ENCODE measurements at places on chromosomes 16 and 17. TPM values are rescaled to one million over a fixed set of nuclear protein-coding genes. Genes with fewer than 3 reads are reported as not detected.
A peak's percentile ranks its signal among the peaks of the same experiment; 100 is the strongest.

- no peak overlapping the region for H3K4me3 ChIP-seq
- no peaks in the 10 kb centered on the region for H3K36me3 ChIP-seq
- H3K4me1 ChIP-seq, result peaks cover 5% of the 10 kb centered on the region
- H3K27ac ChIP-seq, result no peak overlapping the region
- no peak for DNase-seq
These were observed 92.0 kb downstream of the ABCA8 start for GRCh38 chr17:68863091-68863652.

DNA sequence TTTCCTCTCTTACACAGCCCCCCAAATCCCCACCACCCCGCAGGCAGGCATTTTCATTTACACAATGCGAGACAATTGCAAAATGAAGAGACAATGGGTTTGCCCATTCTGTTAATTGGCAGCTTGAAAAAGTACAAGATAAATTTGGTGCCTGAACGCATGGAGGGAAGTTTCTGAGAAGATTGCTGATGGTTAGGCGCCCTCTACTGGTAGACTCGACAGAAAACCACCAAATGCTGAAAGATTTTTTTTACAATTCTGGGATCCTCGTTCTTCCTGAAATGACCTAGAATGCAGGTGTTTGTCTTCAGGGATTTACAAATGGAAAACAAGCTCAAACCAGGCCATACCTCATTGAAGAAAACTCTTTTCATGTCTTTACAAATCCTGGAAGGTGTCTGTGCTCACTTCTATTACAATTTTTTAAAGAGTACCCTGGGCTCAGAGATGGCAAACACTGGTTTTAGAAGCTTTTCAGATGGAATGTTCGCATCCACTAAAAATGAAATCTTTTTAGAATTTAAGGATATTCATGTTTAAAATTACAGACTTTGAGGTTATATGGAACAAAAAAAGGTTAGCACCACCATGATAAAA, 338.5 kb downstream of the PMP22 start:
- H3K36me3 ChIP-seq, result no peaks in the 10 kb centered on the region
- H3K4me3 ChIP-seq, result no peak overlapping the region

DNA sequence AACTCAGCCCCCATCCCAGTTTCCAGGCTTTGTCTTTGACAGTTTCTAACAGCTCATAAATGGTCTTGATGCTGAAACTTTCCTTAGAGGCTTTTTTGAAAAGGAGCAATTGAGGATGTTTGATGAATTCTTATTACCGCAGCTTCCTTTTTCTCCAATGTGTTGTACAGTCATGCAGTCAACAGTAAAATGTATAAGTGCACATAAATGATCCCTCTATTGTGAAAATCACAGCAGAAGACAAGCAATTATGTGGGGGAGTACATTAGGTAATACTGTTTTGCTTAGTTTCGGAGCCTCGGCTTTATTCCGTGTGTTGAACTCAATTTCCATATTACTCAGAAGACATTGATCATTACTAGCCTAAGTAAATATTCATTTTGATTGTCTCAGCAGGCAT, 673.7 kb downstream of the CDH8 start:
- H3K27me3 ChIP-seq, result peaks cover 9% of the 10 kb centered on the region
- no peak overlapping the region for H3K27ac ChIP-seq
- no peak for DNase-seq
- no peak overlapping the region for H3K4me3 ChIP-seq
- H3K4me1 ChIP-seq, result no peaks in the 10 kb centered on the region

- H3K4me1 ChIP-seq, result no peaks in the 10 kb centered on the region
- DNase-seq, result no peak
- peaks cover 17% of the 10 kb centered on the region for H3K27me3 ChIP-seq
- no peaks in the 10 kb centered on the region for H3K36me3 ChIP-seq
- no peak overlapping the region for H3K27ac ChIP-seq
- H3K4me3 ChIP-seq, result no peak overlapping the region
These were observed 179.0 kb downstream of the HAPSTR1 start for GRCh38 chr16:9270424-9270823.

- DNase-seq, result no peak
- H3K4me3 ChIP-seq, result no peak overlapping the region
- H3K27ac ChIP-seq, result peak overlapping the region; percentile 49
- no peaks in the 10 kb centered on the region for H3K27me3 ChIP-seq
- peaks cover 26% of the 10 kb centered on the region for H3K36me3 ChIP-seq
These were observed 39.1 kb downstream of the IGF2BP1 start for GRCh38 chr17:49036270-49036626.

DNA sequence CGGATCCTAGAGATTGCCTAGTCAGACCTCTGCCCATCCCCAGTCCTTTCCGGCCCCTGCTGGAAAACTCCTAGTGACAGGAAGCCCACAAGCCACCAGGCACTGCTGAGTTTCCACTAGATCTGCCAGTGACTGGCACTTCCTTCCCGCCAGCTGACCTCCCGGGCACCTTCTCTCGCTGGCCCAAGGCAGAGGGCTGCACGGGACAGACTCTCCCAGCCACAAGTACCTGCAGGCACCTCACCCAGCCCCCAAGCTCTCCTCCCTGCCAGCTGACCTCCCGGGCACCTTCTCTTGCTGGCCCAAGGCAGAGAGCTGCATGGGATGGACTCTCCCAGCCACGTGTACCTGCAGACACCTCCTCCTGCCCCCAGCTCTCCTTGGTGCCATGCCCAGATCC, 66.3 kb upstream of the DOC2B start:
- DNase-seq, result no peak
- no peak overlapping the region for H3K27ac ChIP-seq
- no peaks in the 10 kb centered on the region for H3K4me1 ChIP-seq
- peaks cover 6% of the 10 kb centered on the region for H3K36me3 ChIP-seq

DNA sequence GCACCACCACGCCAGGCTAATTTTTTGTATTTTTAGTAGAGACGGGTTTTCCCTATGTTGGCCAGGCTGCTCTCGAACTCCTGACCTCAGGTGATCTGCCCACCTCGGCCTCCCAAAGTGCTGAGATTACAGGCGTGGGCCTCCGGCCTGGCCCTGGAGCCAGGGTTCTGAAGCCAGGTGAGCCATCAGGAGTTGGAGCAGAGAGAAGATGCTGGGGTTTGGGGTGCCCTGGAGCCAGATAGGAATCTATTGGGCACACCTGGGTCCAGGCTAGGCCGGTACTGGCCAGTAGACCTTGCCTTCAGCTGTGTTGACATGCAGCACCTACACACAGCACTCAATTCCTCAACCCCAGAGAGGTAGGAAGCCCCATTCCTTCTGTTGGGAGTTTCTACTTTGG, 5.4 kb upstream of the CD300A start:
- no peaks in the 10 kb centered on the region for H3K36me3 ChIP-seq
- H3K4me1 ChIP-seq, result peaks cover 13% of the 10 kb centered on the region
- H3K27ac ChIP-seq, result no peak overlapping the region

DNA sequence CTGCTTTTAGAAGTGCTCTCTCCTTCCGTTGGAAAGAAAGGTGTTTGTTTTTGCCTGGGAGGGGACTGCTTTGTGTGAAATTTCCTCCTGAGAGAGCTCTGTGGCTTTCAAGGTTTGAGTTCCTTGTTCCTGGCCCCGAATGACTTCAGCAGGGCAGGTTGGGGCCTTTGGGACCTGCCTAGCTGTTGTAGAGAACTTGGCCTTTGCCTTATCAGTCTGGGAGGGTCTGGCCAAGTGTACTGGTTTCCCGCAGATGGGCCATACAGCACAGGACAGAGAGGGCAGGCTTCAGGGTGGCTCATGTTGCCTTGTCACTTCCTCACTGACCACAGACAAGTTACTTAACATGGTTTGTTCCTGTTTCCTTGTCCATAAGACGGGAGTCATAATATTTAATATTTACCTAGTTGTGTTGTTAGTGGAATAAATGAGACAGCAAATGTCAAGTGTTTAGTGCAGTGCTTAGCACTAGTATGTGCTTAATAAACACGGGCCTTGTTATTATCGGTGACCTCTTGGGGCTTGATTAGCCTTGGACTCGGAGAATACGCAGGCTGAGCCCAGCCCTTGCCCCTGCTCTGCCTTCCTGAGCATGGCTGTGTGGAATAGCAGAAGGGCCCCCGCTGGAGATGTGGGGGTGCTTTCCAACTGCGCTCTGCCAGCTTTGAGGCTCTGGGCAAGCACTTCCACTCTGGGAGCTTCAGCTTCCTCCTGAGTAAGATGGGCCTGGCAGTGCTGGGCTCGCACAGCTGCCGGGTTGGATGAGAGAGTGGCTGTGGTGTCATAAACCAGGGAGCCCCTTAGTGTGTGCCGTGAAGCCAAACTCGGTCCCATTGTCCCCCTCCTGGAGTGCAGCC, 6.6 kb downstream of the PRSS8 start:
- H3K4me1 ChIP-seq, result peaks cover 10% of the 10 kb centered on the region
- H3K27ac ChIP-seq, result peak overlapping the region; percentile 93
- no peak for DNase-seq

DNA sequence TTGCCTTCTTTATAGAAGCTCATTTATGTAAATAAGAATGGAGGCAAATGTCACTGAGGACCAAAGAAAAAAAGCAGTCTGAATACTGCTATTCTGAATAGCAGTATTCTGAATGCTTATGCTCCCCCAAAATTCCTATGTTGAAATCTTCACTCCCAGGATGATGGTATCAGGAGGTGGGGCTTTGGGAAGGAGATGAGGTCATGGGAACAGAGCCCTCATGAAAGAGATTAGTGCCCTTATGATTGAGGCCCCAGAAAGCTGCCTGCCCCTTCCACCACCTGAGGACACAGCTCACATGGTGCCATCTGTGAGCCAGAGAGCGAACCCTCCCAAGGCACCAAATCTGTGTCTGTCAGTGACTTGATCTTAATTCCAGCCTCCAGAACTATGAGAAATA, 28.8 kb downstream of the HEATR6 start:
- H3K36me3 ChIP-seq, result peaks cover 29% of the 10 kb centered on the region
- no peak overlapping the region for H3K27ac ChIP-seq
- H3K4me1 ChIP-seq, result no peaks in the 10 kb centered on the region

DNA sequence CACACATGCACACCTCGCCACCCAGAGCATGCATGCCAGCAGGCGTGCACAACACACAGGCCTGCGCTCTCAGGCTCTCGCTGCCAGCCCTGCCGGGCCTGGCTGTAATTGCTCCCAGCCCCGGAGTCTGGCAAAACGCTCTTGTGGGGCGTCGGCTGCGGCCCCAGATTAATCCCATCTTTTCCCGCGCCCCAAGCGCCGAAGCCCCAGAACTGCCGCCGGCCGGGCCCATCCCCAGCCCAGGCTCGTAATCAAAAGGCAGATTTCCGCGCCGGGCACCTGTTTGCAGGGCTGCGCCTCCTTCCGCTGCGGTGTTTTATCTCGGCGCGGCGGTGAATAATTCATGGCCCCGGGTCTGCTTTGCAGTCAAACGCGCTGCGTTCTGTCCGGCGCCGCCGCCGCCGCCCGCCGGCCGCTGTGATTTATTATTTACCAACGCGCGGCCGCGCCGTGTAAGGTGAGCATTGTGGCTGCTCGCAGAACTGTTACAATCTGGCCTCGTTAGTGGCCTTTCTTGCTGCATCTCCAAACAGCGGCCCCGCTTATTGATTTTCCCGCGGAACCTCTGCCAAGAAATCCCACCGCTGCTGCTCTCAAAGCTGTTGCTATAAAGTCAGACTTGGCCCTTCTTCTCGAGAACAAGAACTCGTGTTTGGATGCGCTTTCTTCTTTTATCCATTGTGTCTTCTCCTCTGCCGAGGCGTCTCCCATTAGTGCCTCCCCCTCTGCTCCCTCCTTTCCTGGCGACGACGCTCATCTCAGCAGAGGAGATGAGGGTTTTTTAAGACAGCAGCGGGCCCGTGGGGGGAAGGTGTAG, 126.1 kb downstream of the IRX5 start:
- peaks cover 12% of the 10 kb centered on the region for H3K4me1 ChIP-seq
- H3K27me3 ChIP-seq, result peaks cover 73% of the 10 kb centered on the region
- peak overlapping the region; percentile 85 for H3K4me3 ChIP-seq
- DNase-seq, result peak; percentile 76
- no peaks in the 10 kb centered on the region for H3K36me3 ChIP-seq

- H3K27me3 ChIP-seq, result no peaks in the 10 kb centered on the region
- H3K4me3 ChIP-seq, result no peak overlapping the region
- H3K27ac ChIP-seq, result no peak overlapping the region
- no peak for DNase-seq
These were observed 6.1 kb downstream of the WDR81 start for GRCh38 chr17:1730326-1731193.

DNA sequence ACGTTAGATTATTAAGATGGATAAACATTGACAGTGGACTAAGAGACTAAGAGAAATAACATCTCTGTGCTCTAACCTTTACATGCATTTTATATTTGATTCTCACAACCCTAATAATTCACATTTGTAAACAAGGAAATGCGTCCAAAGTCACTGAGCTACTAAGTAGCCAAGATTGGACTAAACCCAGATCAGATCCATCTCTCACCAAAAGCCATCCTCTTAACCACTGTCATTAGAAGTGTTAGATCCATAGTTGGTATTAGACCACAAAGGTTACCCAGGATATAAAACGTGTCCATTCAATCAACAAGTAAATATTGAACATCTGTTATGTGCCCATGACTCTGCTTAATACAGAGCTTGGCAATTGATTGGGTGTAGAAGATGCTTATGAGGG, 5.2 kb downstream of the HSD17B2 start:
- peaks cover 7% of the 10 kb centered on the region for H3K4me1 ChIP-seq
- H3K27ac ChIP-seq, result no peak overlapping the region
- no peak for DNase-seq

- H3K4me1 ChIP-seq, result no peaks in the 10 kb centered on the region
- DNase-seq, result no peak
- peaks cover 10% of the 10 kb centered on the region for H3K27me3 ChIP-seq
- H3K4me3 ChIP-seq, result no peak overlapping the region
- no peak overlapping the region for H3K27ac ChIP-seq
- no peaks in the 10 kb centered on the region for H3K36me3 ChIP-seq
These were observed 38.1 kb upstream of the C16orf82 start for GRCh38 chr16:27028591-27029110.

DNA sequence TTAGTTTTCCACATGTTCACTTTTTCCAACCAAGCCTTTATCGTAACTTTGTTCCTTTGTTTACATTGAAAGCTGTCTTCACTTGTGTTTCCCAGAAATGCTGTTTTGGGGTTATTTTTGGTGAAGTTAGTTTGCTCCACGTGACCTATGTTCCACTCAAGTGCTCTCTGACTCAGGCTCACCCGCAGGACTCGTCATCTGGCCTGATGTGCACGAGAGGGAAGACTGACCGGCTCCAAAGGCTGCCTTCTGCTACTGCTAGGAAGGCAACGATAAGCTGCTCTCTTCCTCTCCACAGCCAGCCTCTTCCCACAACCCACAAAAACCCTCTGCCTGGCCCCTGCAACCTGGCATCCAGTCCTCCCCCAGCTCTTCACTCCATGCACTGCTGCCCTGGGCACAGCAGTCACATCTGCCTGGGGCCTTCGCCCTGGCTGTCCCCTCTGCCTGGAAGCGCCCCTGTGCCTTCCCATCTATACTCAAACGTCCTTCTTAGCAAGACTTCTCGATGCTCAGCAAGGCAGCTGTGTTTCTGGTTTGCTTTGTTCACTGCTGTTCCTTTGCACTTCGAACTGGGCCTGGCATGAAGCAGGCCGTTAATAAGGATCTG, 28.0 kb downstream of the ZCCHC14 start:
- no peaks in the 10 kb centered on the region for H3K27me3 ChIP-seq
- DNase-seq, result no peak

GRCh38 chr17:66432411-66432957, 130.1 kb downstream of the PRKCA start:
- no peak overlapping the region for H3K4me3 ChIP-seq
- no peaks in the 10 kb centered on the region for H3K36me3 ChIP-seq
- DNase-seq, result no peak
- H3K27me3 ChIP-seq, result no peaks in the 10 kb centered on the region
- peaks cover 27% of the 10 kb centered on the region for H3K4me1 ChIP-seq

ABCA10 gene
- total RNA-seq, result 1.2 TPM

TTLL6 gene
- total RNA-seq, result 3.5 TPM

CCL4 gene
- total RNA-seq, result not detected

KRTAP9-2 gene
- not detected for total RNA-seq

PRAC2 gene
- not detected for total RNA-seq

CACNG3 gene
- total RNA-seq, result not detected

TOM1L1 gene
- 46.7 TPM for total RNA-seq

RND2 gene
- total RNA-seq, result 7.1 TPM

SF3B3 gene
- total RNA-seq, result 283 TPM

ZNF668 gene
- 10.5 TPM for total RNA-seq

ZNF768 gene
- total RNA-seq, result 59.6 TPM

GCGR gene
- total RNA-seq, result 1.7 TPM

Data from type B pancreatic cell (in vitro differentiated cells).